ENCODE measurements at places on chromosomes 5 and 9.

- DNase-seq = no peak
Observed at GRCh38 chr9:26694381-26695297, 198.0 kb downstream of the CAAP1 start.

GRCh38 chr9:94801681-94802080 is 75.2 kb downstream of the AOPEP start:
- peak; percentile 60 for DNase-seq

DNA sequence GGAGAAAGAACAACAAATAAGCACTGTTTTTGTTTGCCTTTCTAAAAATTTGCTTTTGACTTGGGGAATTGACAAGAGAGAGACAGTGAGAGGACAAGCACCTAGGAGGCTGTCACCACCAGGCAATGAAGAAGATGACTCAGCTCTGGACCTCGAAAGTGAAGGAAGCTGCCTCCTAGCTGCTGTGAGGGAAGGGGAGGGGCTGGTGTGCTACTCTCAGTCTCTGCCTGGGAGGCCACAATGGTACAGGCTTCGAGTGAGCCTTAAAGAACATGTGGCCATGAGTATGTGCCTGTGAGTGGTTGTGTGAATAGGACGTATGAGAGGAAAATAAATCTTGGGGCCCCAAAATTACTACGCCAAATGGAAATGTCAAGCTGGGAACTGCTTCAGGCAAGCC is 7.1 kb upstream of the PLK2 start:
- DNase-seq = peak; percentile 62

GRCh38 chr5:169735913-169736312 is 98.8 kb downstream of the DOCK2 start:
- DNase-seq = no peak

DNA sequence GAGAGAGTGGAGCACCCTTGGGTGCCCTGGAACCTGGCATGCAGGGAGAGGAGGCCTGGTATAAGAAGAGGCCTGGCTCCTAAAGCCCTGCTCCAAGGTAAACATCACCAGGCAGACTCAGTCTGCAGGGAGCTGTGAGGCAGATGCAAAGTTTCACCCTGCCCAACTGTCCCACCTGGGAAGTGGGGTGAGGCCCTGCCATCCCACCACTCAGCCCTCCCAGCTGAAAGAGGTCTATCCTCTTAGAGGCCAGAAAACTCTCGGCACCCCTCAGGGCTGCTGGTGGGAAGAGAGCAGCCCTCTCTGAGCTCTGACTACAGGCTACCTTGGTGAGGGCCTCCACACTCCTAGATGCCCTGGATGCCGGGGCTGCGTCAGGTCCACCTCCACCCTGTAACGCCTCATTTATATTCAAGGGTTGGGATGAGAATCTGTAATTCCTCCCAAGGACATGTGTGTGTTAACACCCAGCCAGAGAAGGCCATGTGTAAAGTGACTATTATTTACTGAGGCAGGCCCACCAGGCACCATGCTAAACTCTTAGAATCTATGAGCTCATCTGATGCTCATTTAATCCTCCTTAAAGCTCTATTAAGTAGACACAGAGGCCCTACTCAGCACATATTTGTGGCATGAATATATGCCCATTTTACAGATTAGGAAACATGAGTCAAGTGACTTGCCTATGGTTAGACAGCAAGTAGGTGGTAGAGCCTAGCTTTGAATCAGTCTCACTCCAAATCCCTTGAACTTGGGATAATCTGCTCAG is 205.9 kb downstream of the FSTL4 start:
- DNase-seq = no peak

DNA sequence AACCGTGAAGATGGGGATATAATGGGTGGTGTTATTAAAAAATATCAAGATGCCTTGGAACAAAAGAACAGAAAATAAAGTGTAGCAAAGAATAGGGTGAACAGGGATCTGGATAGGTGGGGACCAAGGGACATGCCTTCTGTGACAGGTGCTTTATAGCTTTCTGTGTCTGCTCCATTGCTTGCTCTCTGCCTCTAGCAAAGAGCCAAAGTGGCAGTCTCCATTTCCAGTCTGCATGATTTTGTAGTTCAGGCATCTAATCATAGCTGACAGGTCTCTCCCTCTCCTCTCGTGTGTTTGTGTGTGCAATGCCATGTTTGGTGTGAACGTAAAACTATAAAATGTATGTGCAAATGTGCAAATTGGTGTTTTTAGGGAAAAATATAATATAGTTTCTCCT is 35.0 kb downstream of the LRRTM2 start:
- DNase-seq = no peak

- DNase-seq = no peak
Observed at GRCh38 chr5:126562823-126563222, 32.2 kb downstream of the ALDH7A1 start.

DNA sequence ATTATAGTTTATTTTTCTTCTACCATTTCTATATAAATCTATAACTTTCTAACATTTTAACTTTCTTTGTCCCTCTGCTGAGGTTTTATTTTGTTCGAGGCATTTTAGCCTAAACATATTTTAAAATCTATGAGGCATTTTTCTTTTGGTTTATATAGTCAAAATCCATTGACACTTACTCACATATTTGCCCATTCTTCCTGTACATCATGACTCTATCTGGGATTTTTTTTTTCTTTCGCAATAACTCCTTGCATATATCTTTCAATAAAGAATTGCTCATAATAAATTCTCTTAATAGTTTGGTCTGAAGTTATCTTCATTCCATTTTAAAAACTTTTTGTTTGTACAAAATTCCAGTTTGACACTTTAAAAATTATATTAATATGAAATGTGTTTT is 632.3 kb downstream of the TLE4 start:
- DNase-seq = peak; percentile 48

DNA sequence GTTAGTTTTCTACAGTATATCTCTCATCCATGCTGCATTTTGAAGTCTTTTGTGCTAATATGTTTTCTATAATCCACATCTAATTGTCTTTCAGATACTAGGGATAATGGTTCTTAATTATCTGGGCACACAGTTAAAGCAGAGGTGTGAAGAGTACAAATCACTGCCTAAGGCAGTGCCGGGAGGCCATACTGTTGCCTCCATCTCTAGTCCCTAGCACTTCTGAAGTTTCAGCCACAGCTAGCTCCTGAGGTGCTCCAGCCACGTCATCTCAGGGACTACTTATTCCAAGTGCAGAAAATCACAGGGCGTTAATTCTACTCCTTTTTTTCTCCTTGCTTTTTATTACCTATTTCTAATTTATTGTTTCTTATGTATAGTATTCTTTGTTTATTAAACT is 760.0 kb upstream of the FAM174A start:
- DNase-seq = no peak

GRCh38 chr5:39381376-39381775 is 17.1 kb upstream of the C9 start:
- DNase-seq = no peak

DNA sequence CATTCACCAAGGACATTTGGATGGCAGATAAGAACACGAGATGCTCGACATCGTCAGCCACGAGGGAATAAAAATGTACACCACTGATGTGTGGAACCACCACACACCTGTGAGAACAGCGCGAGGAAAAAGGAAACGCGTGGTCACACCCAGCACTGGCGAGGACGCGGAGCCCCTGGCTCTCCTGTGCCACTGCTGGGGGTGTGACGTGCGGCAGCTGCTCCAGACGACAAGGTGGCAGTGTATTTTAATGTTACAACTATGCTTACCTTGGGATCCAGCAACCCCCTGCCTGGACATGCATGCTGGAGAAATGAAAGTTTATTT is 13.6 kb upstream of the CEP72 start:
- DNase-seq = no peak

All from epithelial cell of esophagus (primary cell).